ENCODE measurements at places on chromosomes 13 and 19.

DNA sequence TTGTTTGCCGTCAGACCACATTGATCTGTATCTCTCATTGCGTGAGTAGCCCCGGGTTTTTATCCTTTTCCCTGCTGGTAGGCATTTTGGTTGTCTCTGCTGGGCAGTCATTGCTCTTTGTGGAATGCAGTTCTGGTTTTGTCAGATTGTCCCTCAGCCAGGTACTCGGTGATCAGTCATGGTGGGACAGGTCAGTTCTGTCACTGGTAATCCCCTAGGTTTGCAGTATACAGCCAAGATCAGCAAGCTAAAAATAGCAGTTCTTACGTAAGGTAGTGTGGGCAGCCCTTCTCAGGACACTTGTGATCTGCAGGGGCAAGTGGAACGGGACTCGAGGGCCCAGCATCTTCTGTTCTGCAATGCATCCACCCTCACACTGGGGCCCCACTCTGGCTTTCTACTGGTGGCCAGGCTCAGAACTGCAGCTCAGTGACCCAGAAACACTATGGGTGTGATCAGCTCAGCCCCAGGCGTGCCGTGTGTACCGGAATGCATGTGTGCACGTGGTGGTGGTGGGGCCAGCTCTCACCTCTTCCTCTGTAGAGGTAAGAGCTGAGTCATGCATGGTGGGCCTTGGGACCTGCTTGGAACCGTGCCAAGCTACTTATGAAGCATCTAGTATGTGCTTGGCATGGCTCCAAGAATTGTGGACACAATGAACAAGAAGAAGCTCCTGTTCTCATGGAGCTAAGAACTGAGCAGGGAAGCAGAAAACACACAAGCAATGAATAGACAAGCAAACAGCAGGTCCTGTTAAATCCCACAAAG is 6.3 kb downstream of the PLEKHF1 start:
- no peak for DNase-seq

DNA sequence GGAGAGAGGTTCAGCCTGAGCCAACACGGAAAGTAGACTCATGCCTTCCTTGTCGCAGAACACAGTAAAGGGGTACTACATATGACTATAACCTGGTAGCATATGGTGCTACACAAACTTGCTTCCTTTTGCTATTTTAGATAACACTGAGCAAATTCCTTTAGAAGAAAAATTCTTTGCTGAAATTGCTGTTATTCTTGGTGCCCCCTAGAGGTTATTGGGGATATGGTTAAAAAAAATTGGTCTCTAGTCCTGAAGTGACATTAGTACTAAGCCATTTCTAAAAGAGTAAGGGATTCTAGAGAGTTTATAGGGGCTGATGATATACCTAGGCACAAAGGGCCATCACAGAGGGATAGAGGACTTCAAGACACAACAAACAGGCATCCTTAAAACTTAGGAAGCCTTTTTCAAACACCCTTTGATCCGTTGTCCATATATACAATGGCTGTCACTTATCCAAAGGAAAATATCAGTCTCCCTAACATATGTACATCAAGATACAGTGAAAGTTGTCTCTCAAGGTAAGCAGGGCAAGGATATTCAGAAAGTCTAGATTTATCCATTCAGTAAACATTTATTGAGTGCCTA is 13.9 kb upstream of the HS6ST3 start:
- DNase-seq, result no peak

DNA sequence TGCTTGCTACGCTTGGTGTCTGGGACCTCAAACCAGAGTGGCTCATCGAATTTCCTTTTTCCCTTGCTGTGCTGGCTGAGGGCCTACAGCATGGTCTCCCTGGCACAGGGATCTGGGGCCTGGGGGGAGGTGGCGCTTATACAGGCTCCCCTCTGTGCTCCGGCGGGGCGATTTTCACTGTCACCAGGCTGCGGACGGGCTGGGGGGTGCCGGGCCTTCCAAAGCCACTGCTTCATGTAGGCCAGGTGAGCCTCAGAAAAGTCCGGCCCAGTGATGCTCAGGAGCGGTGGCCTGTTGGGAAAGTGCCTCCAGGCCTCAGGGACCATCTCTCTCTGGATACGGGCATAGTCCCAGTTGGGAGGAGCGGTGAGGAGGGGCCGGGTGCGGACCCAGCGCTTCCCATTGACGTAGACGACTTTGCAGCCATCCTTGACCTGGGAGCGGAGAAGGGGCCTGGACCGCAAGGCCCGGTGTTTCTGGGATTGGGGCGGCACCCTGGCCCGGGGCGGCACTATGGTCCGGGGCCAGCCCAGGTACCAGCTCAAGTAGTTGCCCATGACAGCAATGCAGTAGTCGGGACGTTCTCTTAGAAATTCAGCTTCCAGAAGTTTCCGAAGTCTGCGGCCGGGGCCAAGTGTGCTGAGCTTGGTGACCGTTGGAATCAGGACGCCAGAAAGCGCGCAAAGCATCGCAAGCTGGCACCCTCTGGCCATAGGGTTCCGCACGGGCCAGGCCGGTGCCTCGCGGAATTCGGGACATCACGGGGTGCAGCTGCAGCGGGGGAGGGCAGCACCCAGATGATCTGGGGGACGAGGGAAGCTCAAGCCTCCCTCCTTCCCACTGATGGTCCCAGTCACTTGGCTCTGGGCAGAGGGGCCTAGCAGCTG is 255.9 kb downstream of the SLC7A1 start:
- DNase-seq, result no peak

- no peak for DNase-seq
Measured at GRCh38 chr19:10593820-10594637, 6.9 kb upstream of the AP1M2 start.

Data from iPS DF 6.9 (cell line).